Thymus (tissue), 14 donors: ENCODE measurements at places on chromosomes 4 and X. TPM values are rescaled to one million over a fixed set of nuclear protein-coding genes. Genes with fewer than 3 reads are reported as not detected.

The GAGE13 gene
- total RNA-seq = not detected

The PLAC1 gene
- total RNA-seq = 0.24 TPM

The C4orf51 gene
- not detected for total RNA-seq

The TRPC3 gene
- total RNA-seq = 0.24 TPM

The C4orf50 gene
- 0.66 TPM for total RNA-seq

The HPGDS gene
- 8.0 TPM for total RNA-seq

The PRSS12 gene
- 1.5 TPM for total RNA-seq

The DUX4 gene
- total RNA-seq = not detected

The NALF2 gene
- under 0.01 TPM for total RNA-seq

The FABP2 gene
- total RNA-seq = 0.28 TPM

The CUL4B gene
- total RNA-seq = 22.9 TPM

The RBM47 gene
- 7.9 TPM for total RNA-seq

The TLR6 gene
- total RNA-seq = 2.5 TPM

The GABRB1 gene
- under 0.01 TPM for total RNA-seq

The NKX1-1 gene
- 0.05 TPM for total RNA-seq

The TAF7L gene
- total RNA-seq = 0.19 TPM

The ZNF630 gene
- 1.3 TPM for total RNA-seq

The CXorf49 gene
- 2.2 TPM for total RNA-seq

The FAM47A gene
- total RNA-seq = not detected

The SSX2B gene
- total RNA-seq = not detected

The GYPA gene
- total RNA-seq = 8.2 TPM
